ENCODE measurements at places on chromosomes 7 and 10. TPM values are rescaled to one million over a fixed set of nuclear protein-coding genes. Genes with fewer than 3 reads are reported as not detected.

Gene CALML3
- not detected for total RNA-seq

Gene EMX2
- total RNA-seq: not detected

Gene LIPN
- not detected for total RNA-seq

Gene NPSR1
- not detected for total RNA-seq

Gene DNAJB6
- total RNA-seq: 139 TPM

Gene RPA3
- total RNA-seq: 76.7 TPM

Gene PON1
- total RNA-seq: not detected

Gene EN2
- not detected for total RNA-seq

Gene ABCB1
- 11.1 TPM for total RNA-seq

DNA sequence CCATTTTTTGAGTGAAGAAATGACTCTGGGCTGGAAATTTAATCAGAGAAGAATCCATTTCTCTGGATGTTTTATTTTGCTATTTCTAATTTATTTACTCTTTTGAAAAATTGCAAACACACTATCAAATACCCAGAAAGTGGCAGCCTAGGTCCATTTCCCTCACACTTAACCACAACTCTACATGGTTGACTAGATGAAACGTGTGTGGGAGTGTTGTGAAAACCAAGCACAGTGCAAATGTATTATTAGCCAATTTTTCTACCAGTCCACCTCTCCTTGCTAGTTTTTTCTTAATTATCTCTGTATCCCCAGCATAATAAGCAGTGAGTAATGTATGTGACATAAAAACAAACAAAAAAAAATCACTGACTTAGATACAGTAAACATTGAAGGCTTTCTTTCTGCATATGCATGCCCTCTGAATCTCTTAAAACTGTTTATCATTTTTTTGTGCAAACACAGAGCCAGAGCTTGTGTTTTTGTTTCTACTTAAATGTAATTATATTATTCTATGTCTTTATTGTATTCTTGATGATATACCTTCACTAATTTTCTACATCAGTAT, 30.9 kb downstream of the SCIN start:
- DNase-seq: no peak

GRCh38 chr7:18607025-18607424, 111.5 kb downstream of the HDAC9 start:
- no peak for DNase-seq

DNA sequence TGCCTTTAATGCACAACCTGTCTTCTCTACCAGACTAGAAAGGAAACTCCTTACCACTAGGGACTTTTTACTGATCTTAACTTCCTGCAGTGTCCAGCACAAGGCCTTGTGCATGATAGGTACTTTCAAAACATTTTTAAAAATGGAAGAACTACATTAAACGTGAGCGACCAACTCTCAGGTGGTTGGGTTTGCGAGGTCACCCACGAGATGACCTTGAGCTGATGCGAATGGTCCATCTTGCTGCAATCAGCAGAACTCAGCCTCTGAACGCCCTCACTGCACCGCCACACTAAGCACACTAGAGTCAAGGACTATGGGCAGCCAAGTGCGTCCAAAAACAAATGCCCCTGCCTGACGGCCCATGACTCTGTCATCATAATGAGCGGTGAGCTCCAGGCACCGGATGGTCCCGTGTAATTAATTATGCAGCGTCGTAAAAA, 34.9 kb upstream of the PTF1A start:
- DNase-seq: no peak

GRCh38 chr7:33089142-33089541, 20.1 kb downstream of the RP9 start:
- no peak for DNase-seq

- DNase-seq: no peak
Measured at GRCh38 chr7:153081496-153081895, 321.9 kb downstream of the ACTR3B start.

GRCh38 chr7:32868116-32868515, 23.4 kb downstream of the KBTBD2 start:
- no peak for DNase-seq

DNA sequence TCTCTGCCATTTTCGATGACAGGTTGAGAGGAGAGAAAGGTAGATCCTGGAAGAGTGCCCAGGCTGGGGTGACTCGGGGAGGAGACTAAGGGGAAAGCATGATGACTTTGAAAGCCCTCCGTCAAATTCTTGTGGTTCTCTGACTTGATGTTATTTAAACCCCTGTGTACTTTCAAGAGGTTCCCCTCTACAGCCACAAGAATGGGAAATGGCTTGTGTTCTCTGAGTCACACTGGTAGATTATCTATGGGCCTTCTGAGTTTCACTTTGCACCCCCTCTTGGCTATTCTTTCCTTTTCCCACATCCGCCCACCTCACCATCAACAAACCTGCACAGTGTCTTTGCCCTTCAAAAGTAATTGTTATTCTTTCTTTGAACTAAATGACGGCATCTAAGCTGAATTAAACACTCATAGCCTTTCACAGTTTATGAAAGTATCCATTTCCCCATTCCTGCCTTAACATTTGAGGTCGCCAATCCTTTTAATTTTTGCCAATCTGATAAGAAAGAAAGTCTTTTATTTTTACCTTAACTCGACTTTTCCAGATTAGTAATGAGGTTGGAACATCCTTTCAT, 24.1 kb downstream of the PRF1 start:
- peak; percentile 80 for DNase-seq

DNA sequence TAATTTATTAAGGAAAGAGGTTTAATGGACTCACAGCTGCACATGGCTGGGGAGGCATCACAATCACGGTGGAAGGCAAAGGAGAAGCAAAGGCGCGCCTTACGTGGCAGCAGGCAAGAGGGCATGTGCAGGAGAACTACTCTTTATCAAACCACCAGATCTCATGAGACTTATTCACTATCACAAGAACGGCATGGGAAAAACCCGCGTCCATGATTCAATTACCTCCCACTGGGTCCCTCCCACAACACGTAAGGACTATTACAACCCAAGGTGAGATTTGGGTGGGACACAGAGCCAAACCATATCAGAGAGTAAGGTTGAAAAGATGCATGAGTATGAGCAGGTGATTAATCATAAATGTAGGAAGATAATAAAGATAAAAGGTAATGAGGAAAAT, 3.2 kb upstream of the JCAD start:
- no peak for DNase-seq

DNA sequence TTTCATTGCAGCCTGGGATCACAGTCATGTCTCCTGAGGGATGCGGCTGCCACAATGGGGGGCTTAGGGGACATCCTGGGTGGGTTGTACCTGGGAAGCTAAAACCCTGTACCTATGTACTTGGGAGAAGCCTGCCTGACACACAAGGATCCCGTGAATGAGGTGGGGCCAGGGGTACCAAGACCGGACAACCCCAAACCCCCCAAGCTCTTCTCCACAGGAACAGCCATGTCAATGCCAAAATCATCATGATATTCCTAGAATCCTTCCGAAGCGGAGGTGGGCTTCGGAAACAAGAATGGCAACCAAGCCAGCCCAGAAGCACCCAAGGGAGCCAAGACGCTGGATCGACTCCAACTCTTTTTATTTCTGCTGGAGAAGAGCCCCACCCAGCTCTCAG, 260.3 kb upstream of the TCERG1L start:
- no peak for DNase-seq

DNA sequence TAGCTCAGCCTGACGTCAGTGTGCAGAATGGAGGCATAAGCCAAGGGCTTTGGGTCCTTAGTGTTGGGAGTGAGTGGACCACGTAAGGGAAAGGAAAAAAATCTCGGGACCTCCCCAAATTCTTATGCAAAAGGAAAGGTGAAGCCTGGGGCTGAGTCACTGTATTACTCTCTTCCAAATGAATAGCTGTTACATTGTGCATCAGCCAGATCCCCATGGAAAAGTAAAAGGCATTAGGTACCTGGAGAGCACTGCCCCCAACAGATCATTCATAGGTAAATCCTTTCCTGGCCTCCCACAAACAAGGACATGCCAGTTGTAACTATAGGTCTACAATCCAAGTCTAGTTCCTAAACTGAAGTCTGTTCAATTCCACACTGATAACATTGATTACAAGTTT, 170.5 kb downstream of the C1GALT1 start:
- no peak for DNase-seq

DNA sequence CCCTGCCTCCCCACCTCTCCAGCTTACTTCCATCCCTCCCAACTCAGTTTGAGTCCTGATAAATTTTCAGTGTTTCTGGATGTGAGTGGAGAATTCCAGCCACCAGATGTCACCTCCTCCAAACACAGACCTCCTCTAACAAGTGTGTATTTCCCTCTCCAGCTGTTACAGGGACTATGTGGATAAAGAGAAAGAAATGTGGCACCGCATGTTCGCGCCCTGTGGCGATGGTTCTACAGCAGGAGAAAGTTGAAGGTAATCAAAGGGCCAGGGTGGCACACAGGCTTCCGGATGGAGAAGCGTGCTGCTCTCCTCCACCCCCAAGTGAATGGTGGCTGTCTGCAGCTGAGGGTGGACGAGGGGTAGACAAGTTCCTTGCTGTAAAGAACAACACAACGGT, 14.7 kb downstream of the FKBP6 start:
- no peak for DNase-seq

- no peak for DNase-seq
Measured at GRCh38 chr10:4541292-4541691, 284.7 kb upstream of the AKR1E2 start.

GRCh38 chr7:129557686-129558481, 53.6 kb upstream of the NRF1 start:
- DNase-seq: no peak

DNA sequence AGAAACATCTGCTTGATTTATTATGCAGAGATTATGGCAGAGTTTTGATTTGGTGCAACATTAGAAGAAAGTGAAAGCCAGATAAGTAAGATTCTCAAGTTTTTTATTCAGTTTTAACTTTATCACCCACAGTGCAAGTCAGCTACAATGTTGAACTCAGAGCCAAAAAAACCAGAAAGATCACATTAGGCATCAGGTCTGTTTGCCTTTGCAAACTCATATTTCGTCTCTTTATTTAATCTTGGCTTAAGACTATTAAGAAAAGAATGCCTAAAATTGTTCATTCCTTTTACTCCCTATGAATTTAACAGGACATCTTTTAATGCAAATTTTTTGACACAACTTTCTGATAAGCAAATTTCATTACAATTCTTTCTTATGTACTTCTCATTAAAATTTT, 76.0 kb upstream of the TMEM26 start:
- no peak for DNase-seq

DNA sequence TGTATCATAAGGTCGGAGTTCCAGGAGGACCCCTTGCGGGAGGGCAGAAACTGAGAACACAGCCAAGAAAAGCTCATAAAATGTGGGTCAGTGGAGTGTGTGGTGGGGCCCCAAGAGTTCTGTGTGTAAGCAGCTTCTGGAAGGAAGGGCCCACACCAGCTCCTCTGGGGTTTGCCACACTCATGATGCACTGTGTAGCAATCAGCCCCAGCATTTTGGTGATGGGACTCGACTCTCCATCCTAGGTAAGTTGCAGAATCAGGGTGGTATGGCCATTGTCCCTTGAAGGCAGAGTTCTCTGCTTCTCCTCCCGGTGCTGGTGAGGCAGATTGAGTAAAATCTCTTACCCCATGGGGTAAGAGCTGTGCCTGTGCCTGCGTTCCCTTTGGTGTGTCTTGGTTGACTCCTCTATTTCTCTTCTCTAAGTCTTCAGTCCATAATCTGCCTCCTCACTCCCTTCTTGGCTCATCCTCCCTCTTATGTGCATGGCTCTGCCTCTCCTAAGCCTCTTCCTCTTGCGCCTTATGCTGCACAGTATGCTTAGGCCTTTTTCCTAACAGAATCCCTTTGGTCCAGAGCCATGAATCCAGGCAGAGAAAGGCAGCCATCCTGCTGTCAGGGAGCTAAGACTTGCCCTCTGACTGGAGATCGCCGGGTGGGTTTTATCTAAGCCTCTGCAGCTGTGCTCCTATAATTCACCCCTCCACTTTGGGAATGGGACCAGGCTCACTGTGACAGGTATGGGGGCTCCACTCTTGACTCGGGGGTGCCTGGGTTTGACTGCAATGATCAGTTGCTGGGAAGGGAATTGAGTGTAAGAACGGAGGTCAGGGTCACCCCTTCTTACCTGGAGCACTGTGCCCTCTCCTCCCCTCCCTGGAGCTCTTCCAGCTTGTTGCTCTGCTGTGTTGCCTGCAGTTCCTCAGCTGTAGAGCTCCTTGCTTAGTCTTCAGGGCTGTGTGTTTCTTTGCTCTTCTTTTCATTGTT, 17.8 kb downstream of the PRSS2 start:
- DNase-seq: no peak

DNA sequence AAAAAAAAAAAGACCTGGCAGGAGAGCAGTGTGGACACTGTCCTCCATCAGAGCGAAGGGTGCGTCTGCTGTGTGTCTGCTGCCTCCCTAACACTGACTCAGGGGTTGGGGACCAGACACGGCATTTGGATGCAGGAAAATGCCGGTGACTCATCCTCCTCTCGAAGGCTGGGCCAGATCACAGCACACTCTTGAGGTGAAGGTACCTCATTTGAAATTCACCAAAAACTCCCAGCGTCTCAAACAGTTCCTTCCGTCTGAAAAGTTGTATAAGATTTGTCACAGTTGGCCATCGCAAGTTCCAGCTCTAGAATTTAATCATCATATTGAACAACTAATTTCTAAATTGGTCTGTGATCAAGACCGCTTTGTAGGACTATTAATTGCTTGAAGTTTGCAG, 118.1 kb upstream of the LYZL2 start:
- DNase-seq: no peak

- no peak for DNase-seq
Measured at GRCh38 chr10:116947841-116948529, 57.0 kb downstream of the SHTN1 start.

- no peak for DNase-seq
Measured at GRCh38 chr7:6628045-6628444, 9.1 kb upstream of the ZNF316 start.

GRCh38 chr7:25310896-25311295, 82.6 kb upstream of the NPVF start:
- DNase-seq: no peak

- no peak for DNase-seq
Measured at GRCh38 chr7:39507866-39508551, 58.2 kb upstream of the YAE1 start.

DNA sequence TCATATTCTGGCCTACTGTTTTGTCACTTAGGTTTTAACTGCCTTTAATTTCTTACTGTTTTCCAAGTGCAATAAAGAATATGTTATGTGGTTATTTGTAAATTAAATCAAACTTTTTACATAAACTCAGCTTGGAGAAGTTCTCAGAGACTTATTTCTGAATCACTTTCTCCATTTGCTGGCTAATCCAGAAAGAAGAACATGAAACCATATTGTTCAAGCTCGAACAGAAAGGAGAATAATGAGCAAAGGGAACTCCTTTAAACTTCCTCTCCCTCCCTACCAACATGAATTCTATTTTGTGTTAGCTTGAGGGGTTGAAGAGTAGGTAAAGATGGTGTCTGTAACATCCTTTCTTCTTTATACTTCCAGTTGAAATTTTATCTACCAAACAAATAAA, 52.3 kb downstream of the SHTN1 start:
- DNase-seq: no peak

DNA sequence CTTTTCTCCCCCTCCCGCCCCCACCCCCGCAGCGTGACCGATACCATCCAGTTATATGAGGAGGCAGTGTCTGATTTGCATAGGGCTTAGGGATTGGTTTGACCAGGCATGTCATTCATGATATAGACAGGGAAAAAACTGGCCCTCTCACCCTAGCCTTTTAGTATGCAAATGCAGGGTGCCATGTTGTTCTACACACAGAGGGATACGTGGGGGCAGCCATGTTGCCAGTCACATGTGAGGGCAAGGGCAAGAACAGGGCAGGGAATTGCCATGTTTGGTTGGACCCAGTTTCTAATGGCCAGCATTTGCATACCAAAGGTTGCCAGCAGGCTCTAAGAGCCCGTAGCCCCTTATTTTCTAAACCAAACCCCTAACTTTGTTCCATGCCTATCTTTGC, 552.1 kb downstream of the SORCS1 start:
- DNase-seq: no peak

- DNase-seq: peak; percentile 80
Measured at GRCh38 chr10:84329196-84329611, 815 bp downstream of the CCSER2 start.

All from natural killer cell treated with Interleukin-12 subunit alpha and Interleukin-12 subunit beta and Interleukin-15 and Interleukin-18, amount 100 ng/mL, for 72 hours (primary cell).